Activated CD4-positive, CD25-positive, alpha-beta regulatory T cell treated with anti-CD3 and anti-CD28 coated beads, Interleukin-2, amount 50 U/mL, for 16 hours (primary cell): ENCODE measurements at places on chromosomes 12 and 14.

GRCh38 chr12:32482226-32482625 is 82.9 kb downstream of the FGD4 start:
- DNase-seq, result no peak

- no peak for DNase-seq
Observed at GRCh38 chr12:103386451-103386850, 109.3 kb downstream of the C12orf42 start.

DNA sequence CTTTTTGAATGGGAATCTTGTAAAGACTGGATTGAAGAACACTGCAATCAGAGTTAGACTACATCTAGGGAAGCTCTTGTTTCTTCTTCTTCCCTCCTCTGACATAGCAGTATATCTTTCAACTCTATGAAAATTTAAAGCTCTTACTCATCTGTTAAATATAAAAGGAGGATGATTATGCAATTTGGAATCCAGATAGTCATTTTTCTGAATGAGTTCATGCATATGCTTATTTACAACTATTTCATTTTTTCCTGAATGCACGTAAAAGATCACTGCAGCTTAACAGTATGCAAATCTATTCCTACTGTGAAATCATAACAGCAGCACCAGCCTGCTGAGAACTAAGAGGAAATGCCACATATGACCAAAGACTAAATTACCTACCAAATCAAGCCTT is 133.5 kb upstream of the TMCC3 start:
- no peak for DNase-seq

DNA sequence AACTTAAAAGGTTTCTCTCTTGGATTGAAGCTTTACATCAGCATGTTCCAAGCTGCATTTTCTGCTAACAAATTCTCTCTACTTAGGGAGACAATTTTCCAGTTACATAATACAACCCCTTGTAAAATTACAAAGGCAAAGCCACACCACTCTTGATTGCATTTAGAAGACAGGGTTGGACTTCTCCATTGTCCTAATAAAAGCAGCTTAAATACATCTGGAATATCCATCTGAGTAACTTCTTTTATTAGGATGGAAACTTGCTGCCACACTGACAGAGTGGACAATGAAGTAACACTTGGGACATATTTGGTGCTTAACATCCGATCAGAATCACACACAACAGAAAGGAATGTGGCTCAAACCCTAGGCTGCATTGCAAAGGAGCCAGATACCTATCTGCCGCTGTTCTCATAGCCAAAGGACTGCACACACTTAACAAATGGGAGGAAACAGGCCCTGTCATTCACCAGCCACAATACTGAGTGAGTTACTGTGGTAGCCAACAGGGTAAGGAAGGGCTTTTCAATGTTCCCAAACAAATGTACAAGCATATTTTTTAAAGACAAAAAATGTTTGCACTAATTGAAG is 157.2 kb downstream of the PAX9 start:
- DNase-seq, result no peak

DNA sequence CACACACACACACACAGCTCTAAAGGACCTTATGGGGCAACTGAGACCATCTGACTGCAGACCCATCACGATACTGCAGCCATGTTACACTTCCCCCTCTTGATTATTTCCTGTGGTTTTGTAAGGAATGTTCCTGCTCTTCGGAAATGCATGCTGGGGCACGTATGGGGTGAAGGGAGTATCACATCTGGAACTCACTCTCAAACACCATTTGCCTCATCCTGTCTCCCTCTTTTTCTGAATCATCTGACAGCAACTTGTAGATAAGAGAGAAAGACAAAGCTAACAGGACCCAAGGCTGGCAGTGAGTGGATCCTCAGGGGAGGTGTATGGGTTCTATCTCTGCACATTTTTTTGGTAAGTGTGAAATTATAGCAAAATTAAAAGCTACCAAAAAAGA is 50.3 kb downstream of the RIMBP2 start:
- no peak for DNase-seq

GRCh38 chr14:50656776-50657175 is 11.3 kb downstream of the SAV1 start:
- no peak for DNase-seq

DNA sequence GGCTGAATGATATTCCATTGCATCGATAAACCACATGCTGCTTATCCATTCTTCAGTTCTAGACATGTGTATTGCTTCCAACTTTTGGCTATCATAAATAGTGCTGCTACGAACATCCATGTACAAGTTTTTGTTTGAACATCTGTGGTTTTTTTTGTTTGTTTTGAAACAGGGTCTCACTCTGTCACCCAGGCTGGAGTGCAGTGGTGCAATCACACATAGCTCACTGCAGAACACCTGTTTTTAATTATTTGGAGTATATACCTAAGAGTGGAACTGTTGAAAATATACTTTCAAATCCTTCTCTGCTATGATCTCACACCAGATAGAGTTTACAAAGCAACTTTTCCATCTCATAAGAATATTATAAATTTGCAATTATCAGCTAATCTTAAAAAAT is 124.2 kb downstream of the TTC7B start:
- DNase-seq, result no peak

- no peak for DNase-seq
Observed at GRCh38 chr12:113137861-113138783, 2.6 kb upstream of the RASAL1 start.

DNA sequence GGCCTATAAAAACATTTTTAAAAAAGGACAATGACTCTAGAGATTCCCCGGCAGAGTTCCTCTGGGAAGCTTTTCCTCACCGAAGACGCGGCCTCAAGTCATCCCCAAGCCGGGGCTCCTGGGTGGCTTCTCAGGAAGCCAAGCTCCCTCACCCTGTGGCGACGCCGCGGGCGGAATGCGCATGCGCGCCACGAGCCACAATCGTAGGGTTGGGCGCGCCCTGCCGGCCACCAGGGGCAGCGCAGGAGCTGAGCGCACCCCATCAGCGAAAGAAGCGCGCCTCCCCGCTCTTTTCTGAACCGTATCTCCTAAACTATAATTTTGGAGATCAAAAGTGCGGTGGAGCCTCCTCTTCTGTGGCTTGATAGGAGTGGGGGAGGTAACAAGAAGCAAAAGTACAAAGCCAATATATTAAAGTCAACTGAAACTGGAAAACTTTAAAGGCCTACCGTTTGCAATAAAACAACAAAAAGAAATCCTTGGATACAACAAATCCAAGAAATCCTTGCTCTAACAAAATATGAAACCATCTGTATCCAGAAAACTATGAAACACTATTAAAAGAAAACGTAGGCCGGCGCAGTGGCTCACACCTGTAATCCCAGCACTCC is 17.4 kb upstream of the CHFR start:
- DNase-seq, result peak; percentile 79

GRCh38 chr14:33331176-33331949 is 392.7 kb downstream of the NPAS3 start:
- no peak for DNase-seq

DNA sequence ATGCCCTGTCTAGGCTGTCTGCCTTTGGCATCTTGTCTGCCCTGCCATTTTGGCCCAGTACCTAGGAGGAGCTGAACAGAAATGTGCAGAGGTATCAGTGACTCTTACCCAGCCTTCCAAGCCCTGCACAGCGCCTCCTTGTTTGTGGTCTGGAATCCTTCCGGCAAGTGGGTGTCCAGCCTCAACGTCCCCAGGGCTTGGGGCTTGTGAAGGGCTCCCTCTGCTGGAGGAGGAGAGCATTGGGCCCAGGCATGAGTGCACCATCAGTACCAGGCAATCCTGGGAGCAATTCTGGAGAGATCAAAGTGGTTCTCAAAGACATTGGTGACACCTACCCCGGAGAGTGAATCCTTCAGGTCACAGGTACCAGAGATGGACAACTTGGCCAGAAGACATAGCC is 2.4 kb upstream of the TCL1B start:
- DNase-seq, result peak; percentile 3

GRCh38 chr12:125124320-125124966 is 59.2 kb downstream of the AACS start:
- DNase-seq, result no peak

- DNase-seq, result no peak
Observed at GRCh38 chr12:108133482-108133881, 4.4 kb downstream of the WSCD2 start.

GRCh38 chr12:11162502-11162901 is 8.5 kb upstream of the SMIM10L1 start:
- DNase-seq, result no peak

DNA sequence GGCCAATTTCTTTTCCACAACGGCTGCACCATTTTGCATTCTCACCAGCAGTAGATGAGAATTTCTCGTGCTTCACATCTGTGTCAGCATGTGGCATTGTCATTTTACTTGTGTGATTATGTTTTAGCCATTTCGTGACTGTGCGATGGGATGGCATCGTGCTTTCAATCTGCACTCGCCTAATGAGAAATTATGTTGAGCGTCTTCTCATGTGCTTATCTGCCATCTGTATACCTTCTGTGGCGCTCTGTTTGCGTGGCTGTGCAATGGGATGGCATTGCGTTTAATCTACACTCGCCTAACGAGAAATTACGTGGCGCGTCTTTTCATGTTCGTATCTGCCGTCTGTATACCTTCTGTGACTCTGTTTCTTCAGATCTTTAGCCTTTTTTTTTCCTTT is 14.9 kb upstream of the GPR132 start:
- DNase-seq, result no peak

GRCh38 chr14:77579780-77580179 is 36.7 kb downstream of the SPTLC2 start:
- DNase-seq, result no peak

DNA sequence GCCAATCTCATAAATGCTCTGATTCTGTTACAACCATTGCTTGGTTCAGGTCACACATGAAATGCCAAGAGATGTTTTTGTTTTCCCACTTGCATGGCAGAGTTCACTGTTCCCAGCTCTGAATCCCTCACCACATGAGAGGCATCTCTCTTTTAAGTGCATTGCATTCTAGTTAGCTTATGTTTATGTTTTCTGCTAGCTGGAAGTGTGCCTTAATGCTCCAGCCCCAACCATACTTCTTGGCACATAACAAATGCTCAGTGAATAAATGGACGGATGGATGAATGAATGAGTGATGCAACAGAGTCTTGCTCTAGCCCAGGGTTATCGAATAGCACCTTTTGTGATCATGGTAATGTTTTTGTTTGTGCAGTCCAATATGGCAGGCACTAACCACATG is 197.3 kb downstream of the PPM1H start:
- DNase-seq, result no peak

- DNase-seq, result no peak
Observed at GRCh38 chr12:94247246-94247645, 98.9 kb downstream of the PLXNC1 start.

DNA sequence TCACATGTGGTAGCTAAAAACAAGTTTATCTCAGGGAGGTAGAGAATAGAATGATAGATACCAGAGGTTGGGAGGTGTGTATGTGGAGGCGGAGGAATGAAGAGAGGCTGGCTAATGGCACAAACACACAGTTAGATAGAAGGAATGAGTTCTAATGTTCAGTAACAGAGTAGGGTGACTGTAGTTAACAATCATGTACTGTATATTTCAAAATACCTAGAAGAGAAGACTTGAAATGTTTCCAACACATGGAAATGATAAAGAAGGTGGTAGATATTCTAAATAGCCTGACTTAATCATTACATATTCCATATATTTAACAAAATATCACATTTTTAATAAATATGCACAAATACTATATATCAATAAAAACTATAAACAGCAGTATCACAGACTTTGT is 8.9 kb upstream of the IFNG-AS1 start:
- DNase-seq, result no peak

- no peak for DNase-seq
Observed at GRCh38 chr14:44405011-44405486, 102.0 kb downstream of the FSCB start.

DNA sequence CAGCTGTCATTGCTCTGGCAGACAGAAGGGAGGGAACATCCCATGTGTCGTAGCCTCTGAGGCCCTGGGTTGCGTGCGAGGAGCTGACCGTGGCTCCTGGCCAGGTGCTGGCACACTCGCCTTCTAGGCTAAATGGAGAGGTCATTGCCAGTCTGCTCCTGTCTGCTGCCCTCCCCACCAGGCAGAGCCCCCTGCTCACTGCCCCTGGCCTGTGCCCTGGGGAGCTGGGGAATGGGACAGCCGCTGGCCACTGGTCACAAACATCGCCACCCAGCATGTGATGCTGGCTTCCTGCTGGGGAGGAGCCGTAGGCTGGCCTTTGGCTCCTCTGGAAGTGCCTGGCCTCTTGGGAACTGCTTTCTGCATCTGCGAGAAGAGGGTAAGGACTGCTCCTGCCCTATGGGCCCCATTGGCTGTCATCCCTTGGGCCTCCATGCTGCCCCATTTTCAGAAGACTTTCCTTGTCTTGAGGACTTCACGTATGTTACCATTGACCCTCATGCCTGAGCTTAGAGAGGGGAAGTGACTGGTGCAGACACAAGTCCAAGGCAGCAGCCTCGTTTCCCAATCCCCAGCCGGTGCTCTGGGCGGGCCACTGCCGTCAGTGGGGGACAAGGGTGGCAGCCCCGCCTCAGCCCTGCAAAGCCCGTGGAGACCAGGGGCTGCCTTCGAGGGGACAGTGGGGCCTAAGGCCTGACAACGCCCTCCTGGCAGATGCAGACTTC is 2.0 kb upstream of the TNFAIP2 start:
- no peak for DNase-seq

GRCh38 chr14:54713379-54713778 is 146.5 kb downstream of the SAMD4A start:
- no peak for DNase-seq

DNA sequence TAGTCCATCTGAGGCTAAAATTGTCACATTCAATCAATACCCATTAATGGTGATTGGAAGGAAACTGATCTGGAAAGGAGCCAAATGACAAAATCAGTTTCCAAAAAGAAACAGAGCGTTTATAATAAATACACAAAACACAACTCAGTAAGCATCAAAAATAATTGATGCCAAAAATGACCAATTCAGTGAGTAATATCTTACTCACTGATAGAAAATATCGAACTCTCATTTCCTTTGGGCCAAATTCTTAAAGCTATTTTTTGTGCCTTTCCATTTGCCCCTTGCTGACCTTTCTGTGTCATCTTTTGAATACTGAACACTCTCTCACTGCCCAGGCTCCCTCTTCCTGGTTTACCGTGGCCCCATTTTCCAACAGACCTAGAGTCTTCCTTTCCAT is 22.5 kb upstream of the ATP2B1 start:
- DNase-seq, result no peak

DNA sequence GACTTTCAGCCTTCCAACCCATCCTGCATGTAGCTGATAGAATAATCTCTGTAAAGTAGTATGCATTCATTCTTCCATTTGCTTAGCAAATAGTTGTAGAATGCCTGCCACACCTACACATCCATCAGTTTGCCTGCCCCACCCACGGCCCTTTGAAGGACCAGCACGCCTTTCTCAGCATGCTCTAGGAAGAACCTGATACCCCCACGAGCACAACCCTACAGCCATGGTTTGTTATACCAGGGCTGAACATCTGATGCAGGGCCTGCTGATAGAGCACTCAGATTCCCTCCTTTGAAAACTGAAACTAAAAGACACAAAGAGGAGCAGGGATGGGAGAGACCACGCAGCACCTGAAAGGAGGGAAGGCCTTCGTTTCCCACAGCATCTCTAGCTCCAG is 205.1 kb downstream of the ANO2 start:
- no peak for DNase-seq

- no peak for DNase-seq
Observed at GRCh38 chr12:6978611-6979011, 7.9 kb downstream of the EMG1 start.

- DNase-seq, result no peak
Observed at GRCh38 chr12:65784289-65785015, 39.8 kb upstream of the HMGA2 start.
